ENCODE measurements at places on chromosomes 5 and 9.

DNA sequence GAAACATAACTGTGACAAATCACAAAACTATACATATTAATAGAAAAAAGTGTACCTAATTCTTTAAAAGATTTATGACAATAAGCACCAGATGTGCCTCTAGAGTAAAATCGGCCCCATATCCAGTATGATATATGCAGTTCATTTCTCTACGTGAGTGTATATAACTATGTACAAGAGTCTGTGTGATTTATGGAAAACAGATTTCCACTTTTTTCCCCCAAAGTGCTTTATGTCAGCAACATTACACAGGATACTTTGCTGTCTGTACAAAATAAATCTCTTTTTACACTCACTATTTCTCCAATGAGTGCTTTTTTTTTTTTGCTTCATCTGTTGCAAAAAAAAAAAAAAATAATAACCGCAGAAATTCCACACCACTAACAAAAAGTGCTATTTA is 298.8 kb upstream of the RFX3 start:
- no peak for ATAC-seq

DNA sequence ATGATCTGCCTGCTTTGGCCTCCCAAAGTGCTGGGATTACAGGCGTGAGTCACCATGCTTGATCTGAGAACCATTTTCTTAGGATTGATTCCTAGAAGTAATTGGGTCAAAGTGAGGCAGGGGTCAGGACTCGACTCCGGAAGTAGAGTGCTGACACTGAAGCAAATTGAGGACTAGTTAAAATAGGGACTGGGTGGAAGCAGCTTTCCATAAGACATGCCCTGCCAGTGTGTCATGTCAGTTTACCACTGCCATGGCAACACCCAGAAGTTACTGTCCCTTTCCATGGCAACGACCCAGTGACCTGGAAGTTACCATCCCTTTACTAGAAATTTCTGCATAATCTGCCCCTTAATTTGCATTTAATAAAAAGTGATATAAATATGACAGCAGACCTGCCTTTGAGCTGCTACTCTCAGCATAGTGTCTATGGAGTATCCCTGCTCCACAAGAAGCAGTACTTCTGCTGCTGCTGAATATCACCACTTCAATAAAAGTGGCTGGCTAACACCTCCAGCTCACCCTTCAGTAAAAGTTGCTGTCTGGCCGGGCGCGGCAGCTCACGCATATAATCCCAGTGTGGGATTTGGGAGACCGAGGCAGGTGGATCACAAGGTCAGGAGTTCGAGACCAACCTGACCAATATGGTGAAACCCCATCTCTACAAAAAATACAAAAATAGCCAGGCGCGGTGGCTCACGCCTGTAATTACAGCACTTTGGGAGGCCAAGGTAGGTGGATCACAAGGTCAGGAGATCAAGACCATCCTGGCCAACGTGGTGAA is 47.8 kb upstream of the JADE2 start:
- ATAC-seq, result no peak

GRCh38 chr5:56358703-56359681 is 125.9 kb upstream of the ANKRD55 start:
- no peak for ATAC-seq

GRCh38 chr5:103523319-103523718 is 39.3 kb downstream of the NUDT12 start:
- no peak for ATAC-seq

GRCh38 chr5:73796164-73797131 is 170.5 kb downstream of the ARHGEF28 start:
- no peak for ATAC-seq

DNA sequence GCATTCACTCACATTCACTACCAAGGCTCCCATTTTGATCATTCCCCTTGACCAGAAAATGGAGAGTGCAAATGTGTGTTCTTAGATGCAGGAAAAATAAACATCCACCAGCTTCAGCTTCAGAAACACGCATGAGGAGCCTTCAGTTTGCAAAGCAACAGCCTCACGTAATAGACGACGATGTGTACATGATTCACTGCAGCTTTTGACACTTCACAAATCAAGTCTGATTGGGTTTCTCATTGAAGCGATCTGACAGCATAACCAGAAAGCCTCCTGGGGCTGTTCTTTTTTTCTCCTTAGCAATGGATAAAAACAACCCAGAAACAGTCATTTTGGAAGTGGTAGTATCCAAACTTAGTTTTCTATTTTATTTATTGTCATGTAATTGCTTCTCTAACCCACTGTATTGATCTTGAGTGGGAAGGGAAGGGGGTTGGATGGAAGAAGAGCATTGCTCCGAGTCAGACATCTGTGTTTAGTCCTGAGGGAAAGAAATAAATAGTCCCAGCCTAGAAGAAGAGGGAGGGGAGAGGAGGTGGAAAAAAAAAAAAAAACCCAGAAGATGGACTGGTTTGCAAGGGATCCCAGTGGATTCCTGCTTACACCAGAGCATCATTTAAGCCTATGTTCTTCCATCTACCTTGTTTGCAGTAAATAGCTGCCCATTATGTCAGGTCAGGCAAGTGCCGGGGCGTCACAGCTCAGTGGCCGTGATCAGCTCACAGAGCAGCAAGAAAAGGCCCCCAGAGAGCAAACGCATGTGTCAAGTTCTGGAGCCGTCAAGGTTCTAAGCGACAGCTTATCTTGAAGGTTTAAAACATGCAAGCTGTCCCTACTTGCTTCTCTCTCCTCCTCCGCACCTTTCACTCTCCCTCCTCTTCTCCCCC is 190.2 kb upstream of the SNX2 start:
- ATAC-seq, result no peak

GRCh38 chr9:35033101-35033500 is 39.3 kb downstream of the VCP start:
- no peak for ATAC-seq

DNA sequence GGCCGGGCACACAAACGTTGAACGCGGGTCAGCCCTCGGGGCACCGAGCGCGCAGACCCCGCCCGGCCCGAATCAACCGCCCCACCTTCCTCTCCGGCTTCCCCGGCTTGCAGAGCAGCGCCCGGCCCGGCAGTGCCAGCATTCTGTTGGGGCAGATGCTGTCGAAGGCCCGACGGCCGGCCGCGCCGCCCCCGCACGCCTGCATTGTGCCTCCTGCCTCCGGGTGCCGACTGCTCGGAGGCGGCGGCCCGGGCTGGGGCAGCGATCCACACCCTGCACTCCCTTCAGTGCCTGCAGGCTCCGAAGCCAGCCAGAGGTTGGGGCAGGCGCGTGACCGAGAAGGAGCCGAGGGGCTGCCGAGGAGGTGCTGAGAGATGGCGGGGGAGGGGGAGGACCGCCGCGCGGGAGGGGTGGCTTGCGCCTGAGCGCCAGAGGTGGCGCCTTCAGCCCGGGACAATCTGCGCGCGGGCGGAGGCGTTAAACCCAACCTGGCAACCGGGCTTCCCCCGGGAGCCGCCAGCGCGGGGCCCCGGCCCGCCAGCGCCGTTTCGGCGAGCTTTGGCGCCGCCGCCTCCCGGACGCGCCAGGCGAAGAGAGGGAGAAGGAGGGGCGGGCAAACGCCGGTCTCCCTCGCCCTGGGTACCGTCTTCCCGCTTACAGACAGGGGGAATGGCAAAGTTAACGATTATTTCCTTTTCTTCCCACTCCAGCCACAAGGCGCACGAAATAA is at the start of gene MCIDAS:
Gene MCIDAS, minus strand, starts transcription at position 382 of the 730 bp plus-strand sequence. Its CDS starts 177 bp downstream, at position 205.
- ATAC-seq, result peak; percentile 65

- ATAC-seq, result no peak
Measured at GRCh38 chr5:177511796-177512675, 2.4 kb upstream of the DOK3 start.

- ATAC-seq, result no peak
Measured at GRCh38 chr5:107813559-107813958, 142.8 kb upstream of the EFNA5 start.

DNA sequence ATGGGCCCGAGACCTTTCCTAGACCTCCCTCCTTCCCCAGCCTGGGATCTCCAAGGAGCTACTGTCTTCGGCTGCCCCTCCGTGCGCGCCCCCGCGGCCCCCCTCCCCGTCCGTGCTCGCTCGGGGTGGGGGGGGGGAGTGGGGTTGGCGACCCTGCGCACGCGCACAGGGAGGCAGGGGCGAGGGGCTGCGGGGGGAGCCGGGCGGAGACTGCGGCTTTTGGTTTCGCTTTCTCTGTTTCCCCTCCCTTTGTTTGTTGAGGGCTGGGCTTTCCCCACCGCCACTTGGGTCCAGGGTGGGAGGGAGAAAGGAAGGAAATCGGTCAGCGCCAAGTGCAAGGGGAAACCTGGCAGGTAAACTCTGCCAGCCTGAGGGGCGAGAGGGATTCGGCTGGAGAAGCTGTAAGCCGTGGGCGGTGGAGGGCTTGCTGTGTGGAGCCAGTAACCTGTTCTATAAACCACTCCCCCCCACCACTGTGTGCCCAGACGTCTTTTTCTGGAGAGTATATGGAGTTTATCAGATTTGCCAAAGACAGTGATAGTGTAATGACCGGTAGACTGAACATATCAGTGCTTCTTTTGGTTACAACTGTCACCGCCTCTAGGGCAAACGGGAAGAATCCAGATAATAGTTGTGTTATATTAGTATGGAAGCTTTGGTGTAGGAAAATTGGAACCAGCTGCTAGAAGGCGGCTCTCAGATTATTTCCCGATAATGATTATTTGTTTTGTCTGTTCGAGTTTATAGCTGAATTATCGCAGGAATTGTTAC is 684 bp downstream of the DNAJA1 start:
- peak; percentile 58 for ATAC-seq

DNA sequence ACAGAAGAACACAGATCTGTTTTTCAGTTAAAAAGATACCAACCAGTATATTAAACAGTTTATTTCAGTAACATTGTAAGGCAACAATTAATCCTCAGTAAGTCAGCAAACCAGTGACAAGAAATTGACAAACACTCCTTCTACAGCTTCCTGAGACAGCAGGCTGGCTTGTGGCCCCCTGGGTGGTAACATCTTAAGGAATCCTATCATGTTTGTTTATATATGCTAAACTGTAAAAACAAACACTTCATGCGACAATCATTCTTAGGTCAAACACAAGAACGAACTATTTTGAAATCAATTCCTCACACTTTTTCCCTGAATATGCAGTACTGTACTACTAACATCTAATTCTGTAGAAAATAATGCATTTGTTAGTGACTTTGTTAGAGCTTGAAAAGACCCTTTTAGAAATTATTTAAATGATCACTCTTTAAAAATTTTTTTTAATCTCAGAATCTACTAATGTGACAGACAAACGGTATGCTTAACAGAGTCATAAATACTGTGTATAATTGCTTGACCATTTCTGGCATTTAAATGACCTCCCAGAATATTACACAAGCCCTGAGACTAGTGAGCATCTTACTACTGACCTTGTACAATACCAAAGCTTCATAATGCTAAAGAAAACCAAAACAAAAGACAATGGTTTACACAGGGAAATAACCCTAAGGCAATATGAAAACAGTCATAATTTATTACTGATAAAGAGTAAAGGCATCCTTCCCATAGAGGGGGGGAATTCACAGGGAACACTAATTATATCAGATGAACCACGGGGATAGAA is 48.2 kb downstream of the ERMP1 start:
- ATAC-seq, result no peak

DNA sequence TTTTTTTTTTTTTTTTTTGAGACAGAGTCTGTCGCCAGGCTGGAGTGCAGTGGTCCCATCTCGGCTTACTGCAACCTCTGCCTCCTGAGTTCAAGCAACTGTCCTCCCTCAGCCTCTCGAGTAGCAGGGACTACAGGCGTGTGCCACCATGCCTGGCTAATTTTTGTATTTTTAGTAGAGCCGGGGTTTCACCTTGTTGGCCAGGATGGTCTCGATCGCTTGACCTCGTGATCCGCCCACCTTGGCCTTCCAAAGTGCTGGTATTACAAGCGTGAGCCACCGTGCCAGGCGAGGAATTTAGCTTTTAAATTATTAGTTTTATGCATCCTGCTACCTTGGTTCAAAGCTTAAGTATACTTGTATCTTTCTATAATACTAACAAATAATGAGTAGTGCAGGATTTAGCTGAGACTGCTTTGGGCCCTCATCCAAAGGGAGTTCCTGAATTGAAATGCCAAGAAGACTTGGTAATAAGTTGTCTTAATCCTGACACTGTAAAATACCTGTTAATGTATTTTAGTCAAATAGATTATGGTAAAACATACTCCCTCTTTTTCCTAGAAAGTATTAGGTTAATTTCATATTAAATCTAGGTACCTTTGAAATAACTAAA is 5.0 kb downstream of the CDC42SE2 start:
- no peak for ATAC-seq

DNA sequence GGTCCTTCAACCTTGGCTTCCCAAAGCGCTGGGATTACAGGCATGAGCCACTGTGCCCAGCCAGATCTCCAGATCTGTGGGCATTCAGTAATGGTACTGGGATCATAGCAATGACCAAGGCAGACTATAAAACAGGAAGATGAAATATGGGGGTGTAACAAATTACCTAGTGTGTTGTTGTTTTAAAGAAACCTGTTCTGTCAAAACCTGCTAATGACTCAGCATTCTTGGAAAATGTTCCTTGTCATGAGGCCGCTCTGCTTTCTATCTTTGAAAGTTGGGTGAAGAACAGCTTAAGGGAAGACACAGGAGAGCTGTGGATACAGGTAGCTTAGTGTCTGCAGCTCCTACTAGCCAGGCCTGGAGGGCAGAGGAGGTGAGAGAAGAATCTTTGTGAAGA is 19.4 kb downstream of the TARS1 start:
- no peak for ATAC-seq

DNA sequence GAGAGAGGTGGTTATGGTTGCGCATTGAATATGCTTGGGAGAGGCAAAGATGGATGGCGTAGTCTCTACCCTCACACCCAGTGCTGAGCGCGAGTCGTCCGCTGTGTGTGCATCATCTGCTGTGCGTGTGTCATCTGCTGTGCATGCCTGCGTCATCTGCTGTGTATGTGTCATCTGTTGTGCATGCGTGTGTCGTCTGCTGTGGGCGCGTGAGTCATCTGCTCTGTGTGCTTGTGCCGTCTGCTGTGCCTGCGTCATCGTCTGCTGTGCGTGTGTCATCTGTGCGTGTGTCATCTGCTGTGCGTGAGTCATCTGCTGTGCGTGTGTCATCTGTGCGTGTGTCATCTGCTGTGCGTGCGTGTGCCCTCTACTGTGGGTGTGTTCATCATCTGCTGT is 68.0 kb upstream of the IRX4 start:
- ATAC-seq, result peak; percentile 72

- peak; percentile 23 for ATAC-seq
Measured at GRCh38 chr5:132753135-132753987, 6.1 kb downstream of the CCNI2 start.

DNA sequence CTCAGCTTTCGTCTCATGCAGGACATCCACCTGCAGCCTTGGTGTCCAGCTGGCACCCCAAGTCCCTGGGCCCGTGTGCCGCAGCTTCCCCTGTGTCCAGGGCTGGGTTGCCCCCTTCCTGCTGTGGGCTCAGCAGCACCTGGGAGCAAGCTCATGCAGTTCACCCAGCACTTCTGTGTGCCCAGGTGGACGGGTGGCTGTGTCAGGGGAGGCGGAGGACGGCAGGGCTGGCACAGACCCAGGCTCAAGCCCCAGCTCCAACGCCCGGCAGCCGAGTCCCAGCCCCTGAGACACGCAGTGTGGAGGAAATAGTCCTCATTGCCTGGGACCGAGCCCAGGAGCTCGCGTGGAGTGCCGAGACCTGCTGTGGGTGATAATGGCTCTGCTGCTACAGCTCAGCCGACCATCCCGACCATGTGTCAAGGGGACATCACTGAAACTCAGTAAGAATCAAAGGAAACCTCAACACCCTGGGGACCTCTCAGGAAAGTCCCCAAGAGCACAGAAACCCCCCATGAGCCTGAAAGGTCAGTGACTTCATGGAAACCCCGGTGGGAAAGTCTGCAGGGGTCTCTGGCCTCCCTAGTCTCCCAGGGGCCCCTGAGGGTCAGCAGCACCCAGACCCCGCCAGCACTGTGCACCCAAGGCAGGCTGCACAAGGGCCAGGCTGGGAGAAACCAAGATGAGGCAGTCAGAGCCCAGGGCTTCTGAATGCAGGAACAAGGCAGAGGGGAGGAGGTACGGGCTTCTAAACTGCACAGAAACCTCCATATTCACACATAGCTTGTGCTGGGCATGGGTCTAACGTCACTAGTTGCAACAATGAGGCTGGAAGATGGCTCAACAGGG is 38.8 kb downstream of the LPCAT1 start:
- no peak for ATAC-seq

All from activated T-helper 17 cell treated with anti-CD3 and anti-CD28 coated beads, Interleukin-2, amount 50 U/mL, for 72 hours (primary cell).